Choroid plexus epithelial cell (primary cell): ENCODE measurements at places on chromosomes 6 and 20.

DNA sequence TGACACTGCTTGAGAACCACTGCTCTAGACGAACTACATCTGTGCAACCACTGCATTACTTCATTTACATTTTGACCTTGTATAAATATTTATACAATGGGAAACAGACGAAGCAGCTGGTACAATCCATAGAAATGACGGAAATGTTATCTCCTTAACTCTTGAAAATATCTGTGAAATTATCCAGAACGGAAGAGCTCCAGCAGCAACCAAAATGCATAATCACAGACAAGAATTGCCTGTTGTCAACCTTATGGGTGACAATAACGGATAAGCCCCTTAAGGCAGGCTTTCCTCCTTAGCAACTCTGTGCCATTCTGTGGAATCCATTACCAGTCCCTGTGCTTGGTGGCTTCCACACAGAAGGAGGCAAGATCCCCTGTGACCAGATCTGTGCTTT is 115.4 kb downstream of the DTNBP1 start:
- peak; percentile 59 for DNase-seq

DNA sequence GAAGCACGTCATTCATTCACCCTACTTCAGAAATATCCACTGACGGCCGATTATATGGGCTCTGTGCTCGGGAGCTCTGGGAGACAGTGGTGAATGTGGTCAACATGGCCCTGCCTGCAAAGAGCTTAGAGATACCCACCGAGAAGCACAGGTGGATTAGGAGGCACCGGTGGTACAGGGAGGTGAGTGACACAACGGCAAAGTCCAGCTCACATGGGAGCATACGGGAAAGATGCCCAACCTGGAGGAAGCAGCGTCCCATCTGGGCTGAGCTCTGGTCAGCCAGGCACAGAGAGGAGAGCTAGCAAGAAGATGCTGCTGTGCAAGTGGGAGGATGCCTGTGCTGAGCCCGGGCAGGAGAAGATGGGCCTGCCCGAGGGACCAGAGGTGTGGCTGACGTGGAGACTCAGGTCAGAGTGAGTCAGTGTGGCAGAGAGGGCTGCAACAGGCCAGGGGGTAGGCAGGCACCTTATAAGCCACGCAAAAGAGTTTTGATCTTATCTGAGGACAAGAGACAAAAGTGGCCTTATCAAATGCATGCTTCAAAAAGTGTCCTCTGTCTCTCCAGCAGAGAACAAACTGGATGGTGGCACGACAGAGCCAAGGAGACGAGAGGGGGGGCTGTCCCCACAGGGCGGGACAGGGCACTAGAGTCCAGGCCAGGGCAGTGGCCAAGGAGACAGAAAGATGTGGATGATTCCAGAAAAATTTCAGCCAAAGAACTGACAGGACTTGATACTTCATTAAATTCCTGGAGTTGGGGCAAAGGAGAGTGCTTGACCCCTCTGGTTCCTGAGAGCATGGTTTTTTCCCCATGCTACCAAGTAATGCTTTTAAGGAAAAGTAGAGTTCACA is 214.6 kb upstream of the SNX9 start:
- no peak for DNase-seq

- DNase-seq: no peak
Measured at GRCh38 chr6:31243508-31243907, 28.4 kb downstream of the HLA-C start.

DNA sequence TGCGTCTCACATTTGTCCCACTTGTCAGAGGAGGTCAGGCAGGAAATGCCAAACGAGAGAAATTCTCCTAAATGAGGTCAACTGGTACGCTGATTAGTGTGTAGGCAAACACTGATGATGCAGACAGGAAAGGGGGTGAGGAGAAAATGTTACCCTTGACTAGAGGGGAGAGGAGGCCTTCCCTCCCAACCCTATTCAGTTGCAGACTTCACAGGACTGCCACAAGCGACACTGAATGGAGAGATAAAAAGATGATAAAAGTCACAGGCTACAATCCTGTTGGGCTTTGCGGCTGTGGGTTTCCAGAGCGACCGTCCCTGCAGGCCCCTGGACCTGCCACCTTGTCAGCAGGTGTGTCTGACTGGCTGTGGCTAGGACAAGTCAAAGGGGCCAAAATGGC is 569.4 kb downstream of the CDH26 start:
- no peak for DNase-seq

DNA sequence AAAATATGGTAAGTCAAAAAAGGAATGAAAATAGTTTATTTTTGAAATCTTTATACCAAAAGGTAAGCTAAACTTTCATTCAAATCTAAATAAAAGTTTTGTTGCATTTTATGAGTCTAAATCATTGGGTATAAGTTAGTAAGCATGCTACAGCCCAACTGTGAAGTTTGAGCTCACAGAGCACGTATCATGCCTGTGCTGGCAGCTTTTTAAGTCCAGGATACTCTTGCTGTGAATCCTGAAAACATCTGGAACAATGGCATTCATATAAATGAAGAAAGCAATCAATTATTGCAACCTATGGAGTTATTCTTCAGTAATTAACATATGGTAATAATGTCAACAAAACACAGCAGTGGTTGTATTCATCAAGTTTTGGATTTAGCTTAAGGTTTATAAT is 656.9 kb downstream of the RFPL4B start:
- no peak for DNase-seq

GRCh38 chr20:25364180-25364788 is 26.4 kb downstream of the ABHD12 start:
- peak; percentile 64 for DNase-seq

DNA sequence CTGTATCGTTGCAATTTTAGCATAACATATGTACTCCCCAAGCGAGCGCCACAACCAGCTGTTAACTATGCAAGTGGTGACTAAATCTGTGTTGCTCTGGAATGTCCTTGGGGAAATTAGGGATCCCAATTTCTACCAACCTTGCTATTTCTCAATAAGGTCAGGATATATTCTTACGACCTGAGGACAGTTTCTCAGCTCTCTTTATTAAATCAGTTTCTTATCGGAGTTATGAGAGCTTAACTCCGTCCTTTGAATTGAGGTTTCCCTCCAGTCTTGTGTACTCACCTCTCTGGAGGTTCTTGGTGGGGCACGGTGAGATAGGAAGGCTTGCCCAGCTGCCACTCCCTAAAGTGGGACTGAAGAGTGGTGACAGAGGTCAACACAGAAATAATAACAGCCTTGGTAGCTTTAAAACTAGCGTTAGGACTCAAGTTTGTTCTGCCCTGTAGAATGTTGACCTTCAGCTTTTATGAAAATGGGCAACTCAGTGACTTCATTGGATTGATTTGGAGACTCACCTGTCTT is 694 bp downstream of the MRPS18B start:
- peak; percentile 25 for DNase-seq

DNA sequence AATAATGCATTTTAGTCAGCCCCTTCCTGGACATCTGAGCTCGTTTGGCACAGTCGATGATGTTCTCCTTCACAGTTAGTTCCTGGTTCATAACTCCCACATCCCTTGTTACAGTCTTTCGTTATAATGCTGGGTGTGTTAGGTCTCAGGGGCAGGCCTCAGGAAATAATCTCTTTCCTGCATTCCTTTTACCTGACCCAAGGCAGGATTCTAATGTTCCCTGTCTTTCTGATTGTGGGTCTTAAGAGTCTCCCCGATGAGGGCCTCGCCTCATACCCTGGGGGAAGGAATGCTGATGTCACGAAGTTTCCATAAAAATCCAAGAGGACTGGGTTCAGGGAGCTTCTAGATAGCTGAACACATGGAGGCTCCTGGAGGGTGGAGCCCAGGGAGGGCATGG is 104.0 kb upstream of the CARMIL1 start:
- peak; percentile 52 for DNase-seq
